Effector CD8-positive, alpha-beta T cell (primary cell): ENCODE measurements at places on chromosomes 5 and 9.

DNA sequence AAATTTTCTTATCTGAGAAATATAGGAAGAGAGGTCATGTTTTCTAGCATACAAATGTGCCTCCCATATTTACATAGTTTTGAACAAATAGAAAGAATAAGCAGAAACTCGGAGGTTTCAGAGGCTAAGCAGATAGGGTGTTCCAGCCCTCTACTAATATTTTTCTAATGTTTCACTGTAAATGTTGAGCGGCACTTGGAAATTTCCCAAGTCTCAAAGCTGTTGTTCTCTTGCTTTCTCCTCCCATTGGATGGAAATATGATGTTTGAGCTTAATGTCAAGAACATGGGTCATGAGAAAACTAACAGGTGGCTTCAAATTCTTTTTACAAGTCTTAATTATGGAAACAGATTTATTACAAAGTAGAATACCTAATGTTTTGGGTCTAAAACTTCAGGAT lies 5.1 kb downstream of the SPINK1 start:
- no peak for DNase-seq

DNA sequence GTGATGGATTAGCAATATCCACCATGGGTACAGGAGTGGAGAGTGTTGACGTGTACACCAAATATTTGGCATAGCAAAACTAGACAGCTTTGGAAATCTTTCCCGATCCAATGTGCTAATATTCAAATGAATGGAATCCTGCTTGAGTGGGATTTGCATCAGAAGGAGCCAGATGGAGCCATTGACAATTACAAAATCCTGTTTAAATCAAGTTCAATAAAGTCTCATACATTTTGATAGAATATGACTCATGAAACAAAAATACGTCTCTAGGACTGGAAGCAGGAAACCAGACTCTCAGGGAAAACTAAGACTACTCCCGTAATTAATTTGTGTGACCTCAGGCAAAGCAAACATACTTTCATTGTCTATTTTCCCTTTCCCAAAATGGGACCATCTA lies 13.0 kb downstream of the TNC start:
- DNase-seq = no peak

DNA sequence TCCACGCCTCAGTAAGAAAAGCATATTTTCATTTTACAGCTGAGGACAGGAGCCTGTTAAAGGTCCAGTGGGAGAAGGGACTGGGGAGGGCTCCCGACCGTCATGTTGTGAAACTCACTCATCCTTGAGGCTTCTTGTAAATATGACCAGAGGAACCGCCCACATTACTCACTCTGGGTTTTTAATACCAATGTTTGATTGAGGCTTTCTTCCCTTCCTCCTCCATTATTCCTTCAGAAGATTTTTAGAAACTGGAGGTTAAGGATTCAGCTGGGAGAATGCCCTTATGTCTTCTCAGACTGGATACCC lies 61.4 kb upstream of the GLRX start:
- DNase-seq = no peak

DNA sequence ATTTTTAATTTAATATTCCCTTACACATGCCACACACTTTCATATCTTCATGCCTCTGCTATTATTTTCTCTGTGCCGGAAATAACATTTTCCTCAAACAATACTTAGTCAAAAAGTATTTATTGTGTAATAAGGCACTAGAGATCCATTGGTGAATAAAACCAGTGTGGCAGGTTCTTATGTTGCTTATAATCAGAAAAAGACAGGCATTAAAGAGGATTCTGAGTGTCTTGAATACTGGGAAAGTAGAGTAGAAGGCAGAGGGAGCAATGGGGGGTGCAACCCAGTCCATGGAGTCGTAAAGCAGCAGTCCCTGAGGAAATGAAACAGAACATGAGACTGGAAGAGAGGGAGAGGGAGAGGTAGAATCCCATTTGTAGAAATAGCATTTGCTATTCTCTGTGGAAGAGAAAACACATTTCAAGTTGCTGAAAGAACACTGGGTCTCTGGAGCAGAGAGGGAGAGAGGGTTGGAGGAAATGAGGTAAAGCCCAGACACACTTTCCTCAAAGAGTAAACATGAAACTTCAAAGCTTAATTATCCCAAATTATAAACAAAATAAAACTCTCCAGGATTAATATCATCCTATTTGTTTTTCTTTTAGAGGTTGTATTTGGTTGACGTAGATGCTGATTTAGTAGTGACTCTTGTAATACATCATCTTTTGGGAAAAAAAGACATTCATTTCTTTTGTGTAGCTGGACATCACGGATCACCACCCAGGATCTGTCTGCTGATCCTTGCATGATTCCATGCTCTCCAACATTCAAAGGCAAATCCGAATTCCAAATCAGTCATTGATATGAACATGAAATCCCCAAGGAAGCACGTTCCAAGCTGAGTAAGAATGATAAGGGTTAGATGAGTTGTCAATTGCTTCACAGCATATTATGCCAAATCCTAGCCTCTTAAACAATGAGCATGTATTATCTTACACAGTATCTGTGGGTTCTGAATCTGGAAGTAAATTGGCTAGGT lies 37.4 kb upstream of the GRAMD2B start:
- DNase-seq = no peak

DNA sequence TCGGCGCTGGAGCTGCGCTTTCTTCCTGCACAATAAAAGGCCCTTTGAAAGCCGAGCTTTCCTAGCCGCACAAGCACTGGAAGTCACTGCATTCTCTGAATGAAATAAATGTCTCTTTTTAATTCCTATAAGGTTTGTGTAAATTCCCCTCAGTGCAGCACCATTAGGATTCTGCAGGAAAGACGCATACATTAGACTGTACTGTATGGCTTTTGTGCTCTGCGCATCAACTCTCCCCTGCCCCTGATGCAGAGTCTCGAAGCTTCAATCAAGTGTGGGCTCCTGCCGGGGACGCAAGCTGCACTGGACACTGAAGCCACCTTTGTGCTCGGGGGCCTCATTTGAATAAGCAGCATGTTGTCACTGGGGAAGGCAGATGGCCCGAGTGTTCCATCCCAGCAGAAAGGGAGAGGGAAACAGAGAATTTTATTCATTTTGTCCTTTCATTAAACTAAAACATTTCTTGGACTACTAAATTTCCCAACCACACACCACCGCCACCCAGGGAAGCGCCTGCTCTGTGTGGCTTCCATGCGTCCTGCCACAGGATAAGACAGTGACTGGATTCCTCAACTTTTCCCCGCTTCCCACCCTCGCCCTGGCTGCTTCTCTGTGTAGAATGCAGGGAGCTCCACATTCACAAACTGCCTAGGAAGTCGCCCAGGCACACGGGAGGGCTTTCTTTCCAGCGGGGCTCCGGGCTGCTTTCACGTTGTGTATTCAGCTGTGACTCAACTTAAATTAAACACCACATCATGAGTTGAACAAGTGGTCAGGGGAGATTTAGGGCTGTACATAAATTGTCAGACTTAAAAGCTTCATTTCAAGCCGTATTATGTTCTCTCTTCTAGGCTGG lies 635.4 kb downstream of the IRX1 start:
- no peak for DNase-seq

DNA sequence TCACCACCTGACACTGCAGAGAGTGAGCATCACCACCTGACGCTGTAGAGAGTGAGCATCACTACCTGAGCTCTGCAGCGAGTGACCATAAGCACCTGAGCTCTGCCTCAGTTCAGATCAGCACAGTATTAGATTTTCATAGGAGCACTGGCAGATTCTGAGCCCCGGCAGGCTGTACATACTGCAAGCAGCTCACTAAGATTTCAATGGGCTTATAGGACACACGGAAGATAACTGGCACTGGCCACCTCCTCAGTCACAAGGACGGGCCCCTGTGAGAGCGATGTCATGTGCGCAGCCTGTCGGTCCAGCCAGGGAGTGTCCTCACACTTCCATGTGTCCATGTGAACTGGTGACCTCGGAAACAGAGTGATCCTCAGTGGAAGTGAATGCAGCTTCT lies 153.5 kb upstream of the IRX2 start:
- DNase-seq = no peak

DNA sequence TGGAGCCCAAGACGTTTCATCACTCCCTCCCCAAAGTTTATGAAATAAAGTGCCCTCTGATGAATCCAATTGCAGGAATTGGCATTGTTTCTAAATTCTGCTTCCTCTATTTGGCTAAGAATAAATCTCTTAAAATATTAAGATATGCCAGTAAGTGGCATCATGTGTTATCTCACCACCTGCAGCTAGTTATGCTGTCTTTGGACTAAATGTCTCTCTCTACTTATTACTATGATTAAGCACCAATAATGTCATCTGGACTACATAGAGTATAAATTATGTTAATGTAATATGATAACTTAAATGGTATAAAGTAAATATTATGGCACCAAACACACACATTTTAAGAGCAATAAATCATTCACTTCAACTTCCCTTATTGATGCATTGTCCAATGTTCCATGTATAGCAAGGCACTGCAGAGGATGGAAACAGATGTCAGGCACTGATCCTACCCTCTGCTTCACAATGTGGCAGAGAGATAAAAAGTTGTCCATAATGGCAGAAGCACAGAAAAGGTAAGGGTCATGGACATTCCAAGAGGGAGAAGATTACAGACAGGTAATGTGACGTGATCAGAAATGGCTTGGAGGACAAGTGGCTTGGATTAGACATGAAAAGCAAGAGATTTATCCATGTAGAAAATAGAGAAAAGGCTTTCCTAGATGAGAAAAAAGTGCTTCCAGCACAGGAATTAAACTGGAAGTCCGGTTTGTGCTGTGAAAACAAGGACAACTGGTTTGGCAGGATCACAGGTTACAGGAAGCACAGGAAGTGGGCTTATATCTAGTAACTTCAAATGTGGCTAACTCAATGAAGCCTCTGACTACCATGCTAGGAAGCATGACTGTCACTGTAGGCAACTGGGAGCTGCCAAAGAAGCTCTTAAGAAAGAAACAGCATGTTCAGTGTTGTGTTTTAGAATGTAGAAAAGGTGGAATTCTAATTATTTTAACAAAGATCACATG lies 26.7 kb downstream of the MARCHF11 start:
- no peak for DNase-seq

GRCh38 chr5:141475625-141476131 lies at the start of gene PCDHGC3:
Gene PCDHGC3, plus strand, starts transcription at chr5:141475966. Its CDS starts 151 bp downstream, at chr5:141476117.
- no peak for DNase-seq

GRCh38 chr5:103589357-103589756 lies 26.8 kb upstream of the NUDT12 start:
- DNase-seq = no peak

- no peak for DNase-seq
Observed at GRCh38 chr9:127825319-127826051, 22.8 kb downstream of the FPGS start.

DNA sequence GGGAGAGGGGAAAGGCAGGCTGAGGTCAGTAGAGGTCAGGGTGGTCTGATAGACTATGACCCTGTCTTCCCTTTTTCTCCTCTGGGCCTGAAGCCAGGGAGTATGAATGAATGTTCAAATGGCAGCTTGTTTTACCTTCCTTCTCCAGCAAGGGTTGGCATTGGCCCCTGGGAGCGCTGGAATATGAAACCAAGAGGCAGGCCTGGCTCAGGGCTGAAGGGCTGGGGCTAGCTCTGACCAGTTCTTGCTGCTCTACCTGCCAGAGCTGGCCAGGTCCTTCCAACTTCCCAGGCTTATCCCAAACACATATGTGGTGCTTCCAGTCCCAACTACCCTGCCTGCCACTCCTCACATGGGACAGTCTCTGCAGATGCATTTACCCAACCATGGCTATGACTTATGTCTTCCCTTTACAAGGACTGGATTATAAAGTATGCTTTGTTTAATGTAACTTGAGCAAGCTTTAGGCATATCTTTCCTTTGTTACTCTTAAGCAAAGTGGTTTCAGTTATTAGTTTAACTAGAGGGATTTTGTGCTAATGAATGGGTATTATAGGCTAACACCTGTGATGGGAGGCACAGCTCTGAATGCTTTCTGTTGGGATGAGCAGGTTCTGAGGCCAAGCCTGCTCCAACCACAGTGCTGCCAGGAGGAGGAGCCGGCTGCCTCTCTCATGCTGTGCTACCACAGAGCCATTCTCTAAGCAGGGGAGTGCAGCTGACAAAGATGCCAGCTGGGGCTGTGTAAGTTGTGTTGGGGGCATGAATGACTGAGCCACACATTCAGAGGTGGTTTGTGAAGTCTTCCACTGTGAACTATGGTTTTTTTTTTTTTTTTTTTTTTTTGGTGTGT lies 6.1 kb downstream of the CCNI2 start:
- DNase-seq = no peak

DNA sequence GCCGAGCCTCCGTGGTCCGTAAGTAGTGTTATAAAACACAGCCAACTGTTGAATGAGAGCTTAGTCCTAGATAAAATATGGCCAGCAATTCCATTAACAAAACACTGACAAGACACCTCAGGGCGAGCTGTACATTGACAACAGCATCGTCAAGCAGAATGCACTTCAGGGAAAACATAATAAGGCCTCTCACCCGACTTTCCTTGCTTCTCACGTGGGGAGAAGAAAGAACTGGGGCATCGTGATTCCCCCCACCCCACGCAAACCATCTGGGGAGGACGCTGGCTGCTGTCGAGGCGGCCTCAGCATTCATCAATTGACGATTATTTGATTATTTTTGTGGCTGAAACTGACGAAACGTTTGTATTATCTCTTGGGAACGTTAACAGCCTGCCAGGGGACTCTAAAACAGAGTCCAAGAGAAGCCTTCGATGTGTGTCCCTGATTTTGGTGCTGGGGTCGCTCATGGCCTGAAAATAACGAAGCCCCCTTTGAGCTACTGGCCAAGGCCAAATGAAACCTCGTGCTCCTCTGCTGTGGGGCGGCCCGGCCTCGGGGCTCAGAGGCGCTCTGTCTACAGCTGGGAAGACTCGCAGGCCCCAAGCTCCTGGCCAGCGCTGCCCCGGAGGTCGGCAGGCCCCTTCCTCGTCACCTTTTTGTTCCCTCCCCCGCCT lies 464 bp downstream of the GDF9 start:
- DNase-seq = no peak

DNA sequence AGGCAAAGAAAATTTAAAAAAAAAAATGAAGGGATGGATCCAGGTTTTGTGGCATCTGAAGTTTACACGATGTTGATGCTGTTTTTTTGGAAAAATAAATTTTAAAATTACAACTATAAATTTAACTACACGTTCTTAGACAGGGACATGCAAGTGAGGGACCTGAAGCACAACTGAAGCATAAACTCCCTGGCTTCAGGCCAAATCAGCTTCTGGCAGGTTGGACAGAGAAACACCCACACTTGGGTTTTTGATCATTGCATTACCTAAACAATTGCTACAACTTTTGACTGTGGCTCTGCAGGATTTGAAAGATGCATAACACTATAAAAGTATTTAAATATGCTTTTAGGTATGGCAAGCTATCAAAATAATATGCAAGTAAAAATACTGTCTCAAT lies 1318.3 kb upstream of the DMAC1 start:
- DNase-seq = no peak
